Stimulated activated effector memory CD8-positive, alpha-beta T cell treated with anti-CD3 and anti-CD28 coated beads, Interleukin-12 subunit alpha, Interleukin-12 subunit beta, amount 100 ng/mL, for 72 hours (primary cell): ENCODE measurements at places on chromosomes 12 and 14.

- DNase-seq = no peak
These were observed 33.3 kb upstream of the BEGAIN start for GRCh38 chr14:100620255-100621100.

GRCh38 chr14:59284059-59284458 is 95.6 kb downstream of the DAAM1 start:
- DNase-seq = no peak

DNA sequence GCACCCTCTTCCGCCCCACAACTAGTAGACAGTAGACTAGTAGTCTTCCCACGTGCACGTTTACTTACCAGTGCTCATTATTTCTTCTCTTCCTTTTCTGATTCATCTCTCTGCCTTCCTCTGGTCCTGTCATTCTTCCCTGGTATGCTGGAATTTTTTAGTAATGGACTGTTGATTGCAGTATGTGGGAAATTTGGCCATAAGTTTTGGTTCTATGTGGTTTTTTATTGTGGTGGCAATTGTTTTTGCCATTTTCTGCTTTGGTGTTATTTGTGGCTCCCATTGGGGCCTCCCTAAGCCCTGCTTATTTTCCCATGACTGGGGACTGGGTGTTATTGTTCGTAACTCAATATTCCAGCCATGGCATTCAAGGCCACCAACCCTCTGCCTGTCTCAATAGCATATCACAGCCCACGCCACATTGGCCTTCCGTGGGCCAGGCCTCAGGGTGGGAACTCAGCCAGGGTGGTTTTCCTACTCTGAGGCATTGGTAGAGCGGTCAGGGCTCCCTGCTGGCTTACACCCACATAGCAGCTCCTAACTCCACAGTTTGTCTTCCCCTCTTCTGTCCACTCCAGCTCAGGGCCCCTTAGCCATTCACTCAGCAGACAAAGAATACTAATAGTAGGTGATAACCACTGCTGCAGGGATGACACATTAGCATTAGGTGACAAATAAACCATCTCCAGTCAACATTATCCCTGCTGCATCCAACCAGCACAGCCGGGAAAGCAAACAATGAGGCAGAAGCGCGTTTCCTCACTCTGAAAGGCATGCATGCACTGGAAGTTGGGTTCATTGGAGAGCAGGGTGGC is 321.5 kb downstream of the CACNA1C start:
- DNase-seq = no peak

GRCh38 chr14:100015251-100015655 is 50.0 kb upstream of the EVL start:
- DNase-seq = no peak

DNA sequence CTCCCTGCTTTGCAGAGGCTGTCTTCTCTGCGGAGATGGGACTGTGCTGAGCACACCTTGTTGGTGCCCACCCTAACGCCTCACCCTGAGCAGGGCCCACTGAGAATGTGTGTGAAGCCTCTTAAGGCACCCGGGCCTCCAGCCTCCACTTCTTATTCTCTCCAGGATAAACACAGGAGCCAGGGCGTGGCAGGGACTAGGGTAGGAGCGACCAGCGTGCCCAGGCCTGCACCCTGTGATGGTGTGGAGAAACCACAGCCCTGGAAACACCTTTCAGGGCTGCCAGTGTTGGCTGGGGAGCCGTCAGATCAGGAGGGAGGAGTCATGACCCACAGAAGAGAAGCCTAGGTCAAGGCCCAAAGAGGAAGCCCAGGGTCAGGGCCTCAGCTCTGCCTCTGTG is 41.3 kb downstream of the VDR start:
- no peak for DNase-seq

GRCh38 chr14:75711105-75711795 is 50.2 kb downstream of the TTLL5 start:
- no peak for DNase-seq

- DNase-seq = no peak
These were observed 33.2 kb upstream of the HELB start for GRCh38 chr12:66269142-66269541.

- DNase-seq = no peak
These were observed 27.8 kb downstream of the PAPLN start for GRCh38 chr14:73264885-73265720.

DNA sequence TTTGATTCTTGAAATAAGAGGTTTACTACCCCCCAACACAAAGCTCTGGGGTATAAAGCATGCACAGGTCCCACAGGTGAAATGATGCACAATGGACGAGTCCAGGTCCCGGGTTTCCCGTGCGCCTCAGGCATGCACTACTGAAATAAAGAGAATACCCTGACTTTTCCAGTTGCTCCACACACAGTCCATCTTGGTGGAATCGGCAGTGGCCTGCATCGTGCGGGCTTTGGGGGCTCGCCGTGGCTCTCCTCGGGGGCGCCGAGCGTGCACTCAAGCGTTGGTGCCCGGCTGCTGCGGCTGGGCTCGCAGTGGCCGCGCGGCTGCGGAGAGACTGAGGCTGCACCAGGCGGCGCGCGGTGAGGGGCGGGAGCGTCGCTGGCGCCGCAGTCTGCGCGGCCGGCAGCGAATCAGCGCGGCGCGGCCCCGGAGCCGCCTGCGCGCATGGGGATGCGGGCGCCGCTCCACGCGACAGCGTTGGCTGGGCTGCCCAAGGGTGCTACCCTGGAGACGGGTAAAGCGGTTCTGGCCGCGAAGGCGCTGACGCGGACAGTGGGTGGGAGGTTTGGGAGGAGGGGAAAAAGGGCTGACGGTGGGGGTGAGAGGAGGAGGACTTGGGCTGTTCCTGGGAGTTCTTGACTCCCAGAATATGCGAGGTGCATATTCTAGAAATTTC is 53.8 kb upstream of the CCDC175 start:
- no peak for DNase-seq

DNA sequence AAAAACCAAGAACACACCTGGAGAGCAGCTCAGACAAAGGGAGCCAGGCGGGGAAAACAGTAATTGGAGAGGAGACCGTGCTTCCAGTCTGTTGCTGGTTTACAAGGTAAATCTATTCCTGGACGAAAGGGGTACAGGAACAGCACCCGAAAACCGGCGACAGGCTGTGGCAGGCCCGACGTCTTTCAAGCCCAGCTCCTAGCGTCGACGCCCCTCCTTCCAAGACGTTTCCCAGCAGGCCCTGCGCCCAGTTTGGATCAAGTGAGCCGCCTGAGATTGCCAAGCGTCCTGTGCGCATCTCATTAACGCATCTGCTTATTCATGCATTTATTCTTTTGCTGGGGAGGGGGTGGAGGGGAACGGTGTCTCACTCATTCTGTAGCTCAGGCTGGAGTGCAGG is 1.4 kb downstream of the C12orf56 start:
- DNase-seq = no peak

- no peak for DNase-seq
These were observed 4.6 kb downstream of the DTX1 start for GRCh38 chr12:113061061-113061694.

DNA sequence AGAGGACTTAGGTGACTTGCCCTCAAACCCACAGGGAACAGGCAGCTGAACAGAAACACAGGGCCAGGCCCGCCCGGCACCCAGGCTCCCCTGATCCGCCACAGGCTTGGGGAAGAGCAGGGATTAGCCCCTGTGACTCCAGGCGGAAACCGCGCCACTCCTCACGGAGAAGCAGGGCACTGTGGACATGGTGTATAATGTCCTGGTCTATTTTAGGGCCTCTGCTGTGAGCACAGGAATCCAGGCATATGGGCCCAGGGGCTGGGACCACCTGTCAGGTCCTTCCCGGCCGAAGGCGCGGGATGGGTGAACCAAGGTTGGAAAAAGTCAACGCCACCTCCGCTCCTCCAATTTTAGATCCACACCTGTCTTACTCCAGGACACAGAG is 34.6 kb upstream of the MEG3 start:
- no peak for DNase-seq

- no peak for DNase-seq
These were observed 191.2 kb upstream of the SSTR1 start for GRCh38 chr14:38016497-38016896.

DNA sequence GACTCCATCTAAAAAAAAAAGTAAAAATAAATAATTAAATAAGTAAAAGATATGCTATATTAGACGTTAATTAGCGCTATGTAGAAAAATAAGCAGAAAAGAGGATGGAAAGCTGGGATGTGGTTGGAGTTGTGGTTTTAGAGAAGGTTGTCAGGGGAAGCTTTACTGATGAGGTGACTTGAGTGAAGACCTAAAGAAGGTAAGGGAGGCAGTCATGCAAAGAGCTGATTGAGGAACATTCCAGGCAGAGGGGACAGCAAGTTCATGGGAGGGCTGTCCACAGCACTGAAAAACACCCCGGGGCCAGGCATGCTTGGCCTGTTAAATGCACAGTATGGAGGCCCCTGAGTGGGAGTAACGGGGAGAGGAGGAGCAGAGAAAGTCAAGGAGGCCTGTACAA is 15.7 kb downstream of the SMAGP start:
- no peak for DNase-seq

DNA sequence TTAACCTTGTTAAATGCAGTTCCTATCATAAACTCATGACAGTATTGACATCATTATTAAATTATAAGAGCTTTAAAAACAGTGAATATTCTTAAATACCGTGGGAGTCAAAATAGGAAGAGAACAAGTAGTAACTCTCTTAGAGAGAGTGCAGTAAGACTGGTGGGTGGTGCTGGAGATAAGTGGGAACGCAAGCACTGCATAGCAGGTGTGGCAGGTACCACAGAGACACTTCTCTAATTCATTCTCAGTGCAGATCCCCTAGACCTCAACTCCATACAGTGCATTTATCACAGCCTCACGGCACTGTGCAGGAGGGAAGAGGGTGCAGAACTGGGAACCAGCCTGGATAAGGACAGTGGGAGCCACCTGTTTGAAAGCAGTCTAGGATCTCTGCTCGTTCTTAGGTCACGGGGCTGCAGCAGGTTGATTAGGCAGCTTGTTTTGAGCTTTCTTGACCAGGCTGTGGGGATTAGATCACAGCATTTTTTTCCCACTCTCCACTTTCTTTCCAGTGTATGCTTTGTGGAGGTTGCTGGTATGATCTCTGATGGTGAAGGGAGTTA is 165.6 kb downstream of the PRKCH start:
- DNase-seq = no peak

- no peak for DNase-seq
These were observed 80.8 kb upstream of the TTC7B start for GRCh38 chr14:90897022-90897421.

DNA sequence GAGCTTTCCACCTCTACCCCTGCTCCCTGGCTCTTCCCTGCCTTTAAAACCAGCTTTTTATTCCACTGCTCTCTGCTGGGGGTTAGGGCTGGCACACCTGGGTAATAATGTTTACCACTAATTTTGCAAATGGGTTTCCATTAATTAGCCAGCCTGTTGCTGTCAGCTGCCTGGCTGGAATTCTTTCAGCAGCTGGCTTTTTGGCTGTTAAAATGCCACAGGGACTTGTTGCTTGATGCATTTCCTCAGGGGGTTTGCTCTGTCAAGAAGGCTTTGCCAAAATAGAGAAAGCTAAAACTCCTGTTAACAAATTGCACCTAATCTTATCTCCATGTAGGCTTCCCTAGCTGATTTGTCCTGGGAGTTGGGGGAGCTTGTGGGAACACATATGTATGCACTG is 51.8 kb upstream of the PSMC1 start:
- DNase-seq = no peak

DNA sequence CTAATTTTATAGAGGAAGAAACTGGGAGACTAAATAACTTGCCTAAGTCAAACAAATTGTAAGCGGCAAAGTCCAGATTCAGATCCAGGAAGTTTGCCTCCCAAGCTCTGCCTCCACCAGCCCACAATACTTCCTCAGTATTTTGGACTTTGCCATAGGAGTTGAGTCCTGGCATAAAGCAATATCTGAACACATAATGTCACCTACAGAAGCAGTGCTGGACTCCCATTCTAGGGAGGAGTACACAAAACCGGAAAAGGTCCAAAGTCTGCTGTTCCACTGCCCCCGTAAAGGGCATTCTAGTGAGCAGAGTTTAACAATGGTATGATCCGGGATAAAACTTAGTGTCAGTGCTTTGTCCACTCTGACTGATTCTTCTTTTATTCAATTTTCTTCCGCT is 340.5 kb downstream of the FUT8 start:
- DNase-seq = no peak

DNA sequence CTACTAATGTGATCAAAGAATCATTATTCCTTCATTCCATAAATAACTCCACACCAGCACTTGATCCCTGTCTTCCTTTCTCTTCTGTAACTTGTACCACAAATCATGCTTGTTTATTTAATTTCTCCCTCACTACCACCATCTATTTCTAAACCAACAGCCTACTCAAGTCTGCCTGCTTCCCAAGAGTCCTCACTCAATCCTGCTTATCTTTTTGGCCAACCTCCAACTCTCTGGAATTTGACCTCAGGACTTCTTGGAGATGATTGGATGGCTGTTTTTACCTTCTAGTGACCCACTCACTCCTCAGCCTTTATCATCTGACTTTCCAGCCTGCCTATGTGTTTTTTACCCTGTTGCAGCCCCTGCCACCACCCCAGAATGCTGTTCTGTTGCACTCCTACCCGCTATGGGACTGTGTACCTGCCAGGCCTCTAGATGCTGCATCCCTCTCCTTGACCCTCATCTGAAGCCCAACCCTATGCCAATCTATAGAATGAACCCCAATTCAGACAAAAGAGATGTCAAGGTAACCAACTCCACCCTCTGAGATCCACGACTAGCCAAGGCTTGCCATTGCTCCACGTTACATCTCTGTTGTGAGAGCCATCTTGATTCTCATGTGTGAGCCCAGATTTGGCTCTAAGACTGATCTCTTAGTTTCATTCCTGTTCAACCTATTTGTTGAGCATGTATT is 150.2 kb upstream of the PLEKHG7 start:
- DNase-seq = no peak

- no peak for DNase-seq
These were observed 431 bp downstream of the HIP1R start for GRCh38 chr12:122835750-122836026.

DNA sequence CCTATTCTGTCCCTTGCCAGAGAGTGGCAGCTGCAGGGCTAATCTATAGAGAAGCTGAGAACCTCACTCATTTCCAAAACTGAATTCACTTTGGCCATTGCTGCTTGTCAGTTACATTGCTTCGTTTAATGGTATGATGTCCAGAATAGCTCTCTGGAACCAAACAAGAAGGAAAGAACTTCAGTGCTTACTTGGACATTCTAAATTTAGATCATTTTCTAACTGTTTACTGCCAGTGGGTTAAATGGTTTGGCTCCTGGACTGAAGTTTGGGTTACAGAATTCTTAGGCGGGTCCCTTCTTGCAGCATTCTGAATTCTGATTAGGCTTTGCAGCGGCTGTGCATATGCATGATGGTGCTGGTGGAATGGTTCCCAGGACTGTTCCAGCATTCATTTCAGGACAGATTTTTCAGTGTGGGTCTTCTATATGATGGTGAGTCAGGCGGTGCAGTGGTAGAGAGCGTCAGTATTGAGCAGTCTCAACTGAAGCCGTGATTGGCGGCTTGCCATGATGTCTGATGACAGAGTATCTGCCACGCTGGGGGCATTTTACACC is 148.7 kb downstream of the DYRK2 start:
- no peak for DNase-seq

GRCh38 chr12:127064207-127064606 is 1202.8 kb upstream of the TMEM132C start:
- DNase-seq = no peak
